ENCODE measurements at places on chromosomes 11 and 22.

DNA sequence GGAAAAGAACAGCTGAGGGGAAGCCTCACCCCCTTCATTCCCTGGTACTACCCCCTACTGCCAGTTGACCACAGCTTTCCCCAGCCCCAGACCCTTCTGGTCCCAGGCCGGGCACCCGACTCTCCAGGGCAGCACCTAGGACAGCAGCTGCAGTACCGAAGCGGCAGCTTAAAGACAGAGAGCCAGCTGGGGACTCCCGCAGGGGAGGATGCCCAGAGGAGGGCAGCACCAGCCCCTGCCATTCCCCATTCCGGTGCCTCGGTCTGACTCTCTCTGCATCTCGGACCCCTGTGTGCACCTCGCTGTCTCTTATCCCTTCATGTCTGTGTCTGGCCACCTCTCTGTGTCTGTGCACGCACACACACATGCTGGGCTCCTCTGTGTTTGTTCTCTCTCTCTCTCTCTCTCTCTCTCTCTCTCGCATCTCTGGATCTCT, 9.4 kb downstream of the IGSF9B start:
- DNase-seq: peak; percentile 37

GRCh38 chr11:75924966-75925784, 110.2 kb downstream of the UVRAG start:
- DNase-seq: no peak

- no peak for DNase-seq
Observed at GRCh38 chr11:4441515-4441914, 7.6 kb upstream of the OR52K2 start.

- no peak for DNase-seq
Observed at GRCh38 chr11:35804451-35805040, 139.3 kb upstream of the LDLRAD3 start.

DNA sequence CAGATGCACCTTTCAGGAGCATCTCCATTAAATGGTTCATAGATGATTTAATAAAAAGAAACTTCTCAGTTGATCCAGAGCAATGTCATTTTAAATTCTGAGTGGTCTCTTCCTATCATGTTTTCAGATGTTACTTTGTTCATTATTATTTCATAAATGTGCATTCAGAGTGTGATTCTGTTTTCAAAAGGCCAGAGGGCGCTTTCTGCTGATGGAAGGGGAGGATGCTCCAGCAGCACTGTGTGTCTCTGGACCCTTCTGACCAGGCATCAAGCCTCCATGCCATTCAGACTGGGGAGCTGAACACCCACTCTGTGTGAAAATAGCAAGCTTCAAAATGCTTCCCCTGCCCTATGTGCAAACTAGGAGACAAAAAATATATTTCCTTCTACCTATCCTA, 23.9 kb upstream of the CRTAM start:
- no peak for DNase-seq

GRCh38 chr11:117781627-117782026, 15.4 kb downstream of the DSCAML1 start:
- DNase-seq: no peak

GRCh38 chr22:42430528-42431125, 1.6 kb downstream of the NFAM1 start:
- no peak for DNase-seq

DNA sequence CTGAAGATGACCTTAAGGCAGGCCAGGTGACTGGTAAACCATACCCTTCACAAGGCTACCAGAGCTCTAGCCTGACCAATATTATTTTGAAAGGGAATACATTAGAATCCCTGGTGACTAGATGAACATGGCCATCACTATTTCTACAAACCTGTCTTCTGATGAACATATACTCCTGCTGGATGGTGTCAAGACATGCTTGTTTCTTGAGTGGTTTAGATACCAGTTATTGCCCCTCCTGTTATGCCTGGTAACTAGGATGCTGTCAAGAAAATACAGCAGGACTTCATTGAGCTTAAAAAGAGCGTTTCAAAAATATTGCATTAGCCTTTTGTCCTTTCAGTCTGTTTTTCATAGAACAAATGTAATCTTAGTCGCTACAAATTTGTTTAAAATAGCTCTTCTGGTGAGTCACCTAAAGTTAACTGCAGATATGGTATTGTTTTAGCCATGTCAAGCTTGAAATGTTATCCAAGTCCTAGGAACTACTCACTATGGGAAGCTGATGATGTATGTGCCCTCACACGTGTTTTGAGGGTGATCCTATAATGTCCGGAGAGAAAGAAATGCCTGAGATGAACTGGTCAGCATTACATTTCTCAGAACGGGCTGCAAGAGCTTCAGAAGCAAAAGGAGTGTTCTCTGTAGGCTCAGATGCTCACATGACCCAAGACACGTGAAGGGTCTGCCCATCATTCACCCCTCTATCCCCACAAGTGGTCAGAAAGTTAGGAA, 20.6 kb downstream of the ADM start:
- no peak for DNase-seq

GRCh38 chr11:45094958-45095690, 51.3 kb upstream of the PRDM11 start:
- no peak for DNase-seq

DNA sequence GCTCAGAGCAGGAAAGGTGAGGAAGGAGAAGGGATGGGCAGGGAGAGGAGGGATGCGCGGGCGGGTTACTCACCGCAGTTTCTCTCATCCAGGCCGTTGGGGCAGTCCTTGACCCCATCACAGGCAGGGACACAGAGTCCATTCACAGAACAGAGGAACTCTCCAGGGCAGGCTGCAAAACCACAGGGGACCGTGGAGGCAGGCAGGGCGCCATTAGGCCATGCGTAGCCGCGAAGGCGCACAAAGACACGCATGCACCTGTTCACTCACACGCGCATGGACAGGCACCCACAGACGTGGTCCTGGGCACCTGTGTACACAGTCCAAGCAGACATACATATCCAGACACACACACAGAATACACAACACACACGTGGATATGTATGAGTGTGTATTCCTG, 23.0 kb downstream of the KCTD17 start:
- DNase-seq: no peak

DNA sequence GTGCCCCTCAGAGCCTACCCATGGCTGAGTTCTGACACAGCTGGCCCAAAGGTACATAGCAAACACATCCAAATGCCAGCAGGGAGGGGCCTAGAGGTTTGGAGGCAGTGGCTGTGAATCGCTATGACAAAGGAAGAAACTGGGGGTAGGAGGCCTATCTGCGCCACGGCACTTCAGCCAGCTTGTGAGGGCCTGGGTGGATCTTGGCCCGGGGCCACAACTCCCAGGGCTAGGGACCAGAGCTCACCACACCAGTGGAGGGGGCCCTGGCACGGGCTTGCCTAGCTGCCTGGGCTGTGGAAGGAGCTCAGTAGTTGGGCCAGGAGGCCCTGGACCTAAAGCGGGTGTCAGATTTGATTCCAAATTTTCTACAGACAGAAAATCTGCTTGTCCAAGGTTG, 9.4 kb upstream of the NAP1L4 start:
- no peak for DNase-seq

DNA sequence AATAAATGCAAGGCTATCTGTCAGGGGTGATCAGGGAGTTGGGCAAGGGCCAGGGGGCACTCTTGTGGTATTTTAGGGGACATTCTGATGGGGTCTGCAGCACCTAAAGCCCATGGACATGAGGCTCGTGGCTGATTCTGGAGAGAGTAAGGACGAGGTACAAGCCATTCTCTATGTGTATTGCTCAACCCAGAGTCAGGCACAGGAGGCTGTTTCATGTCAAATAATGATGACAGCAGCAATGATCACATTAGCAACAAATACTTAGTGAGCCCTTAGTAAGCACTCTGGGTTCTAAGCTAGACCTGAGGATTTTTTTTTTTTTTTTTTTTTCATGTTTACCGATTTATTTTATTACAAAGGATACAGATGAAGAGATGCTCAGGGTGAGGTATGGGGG, 83.5 kb upstream of the THY1 start:
- DNase-seq: no peak

DNA sequence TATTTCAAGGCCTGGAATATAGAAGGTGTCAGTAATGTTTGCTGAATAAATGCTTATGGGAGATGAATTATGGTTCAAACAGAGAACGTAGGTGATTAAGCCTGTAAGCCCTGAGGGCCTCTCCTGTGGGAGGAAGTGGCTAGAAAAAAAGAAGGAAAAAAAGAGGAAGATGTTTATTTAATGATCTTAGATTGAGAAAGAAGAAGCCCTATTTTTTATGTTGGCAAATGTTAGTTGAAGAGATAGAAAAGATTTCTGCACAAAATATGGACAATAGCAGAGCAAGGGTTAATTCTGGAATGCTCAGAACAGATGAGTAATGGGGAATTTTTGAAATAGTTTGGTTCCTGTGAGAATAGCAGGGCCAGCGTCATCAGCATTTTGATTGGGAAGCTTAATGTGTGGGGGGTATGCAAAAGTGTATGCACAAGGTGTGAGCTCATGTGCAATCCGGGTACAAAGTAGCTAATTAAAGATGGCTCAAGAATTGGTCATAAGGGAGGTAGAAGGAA, 95.7 kb downstream of the TEAD1 start:
- DNase-seq: no peak

- no peak for DNase-seq
Observed at GRCh38 chr11:48004456-48004855, 24.1 kb downstream of the PTPRJ start.

GRCh38 chr11:120316880-120317688, 8.0 kb upstream of the TLCD5 start:
- no peak for DNase-seq

DNA sequence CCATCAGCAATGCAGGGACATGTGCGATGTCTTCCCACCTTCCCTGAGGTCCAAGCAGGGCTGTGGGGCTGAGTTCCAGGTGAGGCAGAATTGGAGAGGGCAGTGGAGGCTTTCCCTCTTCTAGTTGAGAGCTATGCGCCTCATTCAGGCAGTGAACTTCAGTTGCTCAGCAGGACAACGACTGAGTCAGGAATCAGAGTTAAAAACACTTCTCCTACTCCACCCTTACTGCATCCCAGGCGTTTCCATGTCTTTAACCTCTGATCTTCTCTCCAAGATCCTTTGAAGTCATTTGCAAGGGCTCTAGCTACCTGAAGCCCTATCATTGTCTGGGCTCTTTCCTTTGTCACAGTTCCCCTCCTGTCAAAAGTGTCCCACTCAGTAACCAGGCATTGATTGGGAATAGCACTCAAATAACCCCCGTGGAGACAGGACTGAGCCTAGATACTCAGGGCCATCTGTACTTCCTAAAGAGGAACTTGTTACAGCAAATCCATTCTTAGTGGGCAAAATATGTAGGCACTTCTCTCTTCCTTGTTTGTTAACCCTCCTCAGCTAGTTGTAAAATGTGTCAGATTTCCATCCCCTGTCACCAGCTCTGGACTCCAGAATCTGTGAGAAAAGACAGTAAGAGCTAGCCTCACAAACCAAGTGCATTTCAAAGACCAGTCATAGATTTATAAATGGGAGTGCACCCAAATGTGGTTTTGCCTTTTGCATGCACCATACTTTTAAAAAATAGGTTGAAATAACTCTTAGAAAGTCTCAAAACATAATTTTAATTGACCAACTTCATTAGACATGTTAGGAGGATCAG, 72.5 kb upstream of the MYO18B start:
- DNase-seq: no peak

GRCh38 chr11:35681163-35681767, 18.7 kb downstream of the TRIM44 start:
- no peak for DNase-seq

DNA sequence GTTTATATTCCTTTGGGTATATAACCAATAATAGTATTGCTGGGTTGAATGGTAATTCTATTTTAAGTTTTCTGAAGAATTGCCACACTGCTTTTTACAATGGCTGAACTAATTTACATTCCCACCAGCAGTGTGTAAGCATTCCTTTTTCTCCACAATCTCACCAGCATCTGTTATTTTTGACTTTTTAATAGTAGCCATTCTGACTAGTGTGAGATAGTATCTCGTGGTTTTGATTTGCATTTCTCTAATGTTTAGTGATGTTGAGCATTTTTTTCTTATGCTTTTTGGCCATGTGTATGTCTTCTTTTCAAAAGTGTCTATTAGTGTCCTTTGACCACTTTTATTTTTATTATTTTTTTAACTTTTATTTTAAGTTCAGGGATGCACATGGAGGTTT, 275.3 kb downstream of the METTL15 start:
- DNase-seq: no peak

- no peak for DNase-seq
Observed at GRCh38 chr22:30267382-30268302, 991 bp upstream of the OSM start.

DNA sequence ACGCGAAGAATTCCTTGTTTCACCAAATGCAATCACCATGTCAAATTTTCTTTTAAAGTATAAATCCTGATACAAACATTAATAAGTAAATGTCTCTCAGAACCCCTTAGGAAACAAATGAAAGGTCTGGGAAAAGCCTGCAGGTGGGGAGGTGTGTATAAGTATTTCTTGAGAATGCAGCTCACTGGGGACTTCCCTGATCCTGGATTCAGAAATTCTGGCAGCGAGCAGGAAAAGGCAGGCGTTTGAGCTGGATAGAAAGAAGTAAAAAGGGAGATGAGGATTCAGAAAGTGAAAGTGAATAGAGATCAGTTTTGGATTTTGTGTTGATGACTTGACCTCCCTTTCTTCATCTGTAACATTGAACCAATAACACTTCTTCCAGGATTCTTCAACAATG, 68.3 kb upstream of the CTSC start:
- DNase-seq: no peak

DNA sequence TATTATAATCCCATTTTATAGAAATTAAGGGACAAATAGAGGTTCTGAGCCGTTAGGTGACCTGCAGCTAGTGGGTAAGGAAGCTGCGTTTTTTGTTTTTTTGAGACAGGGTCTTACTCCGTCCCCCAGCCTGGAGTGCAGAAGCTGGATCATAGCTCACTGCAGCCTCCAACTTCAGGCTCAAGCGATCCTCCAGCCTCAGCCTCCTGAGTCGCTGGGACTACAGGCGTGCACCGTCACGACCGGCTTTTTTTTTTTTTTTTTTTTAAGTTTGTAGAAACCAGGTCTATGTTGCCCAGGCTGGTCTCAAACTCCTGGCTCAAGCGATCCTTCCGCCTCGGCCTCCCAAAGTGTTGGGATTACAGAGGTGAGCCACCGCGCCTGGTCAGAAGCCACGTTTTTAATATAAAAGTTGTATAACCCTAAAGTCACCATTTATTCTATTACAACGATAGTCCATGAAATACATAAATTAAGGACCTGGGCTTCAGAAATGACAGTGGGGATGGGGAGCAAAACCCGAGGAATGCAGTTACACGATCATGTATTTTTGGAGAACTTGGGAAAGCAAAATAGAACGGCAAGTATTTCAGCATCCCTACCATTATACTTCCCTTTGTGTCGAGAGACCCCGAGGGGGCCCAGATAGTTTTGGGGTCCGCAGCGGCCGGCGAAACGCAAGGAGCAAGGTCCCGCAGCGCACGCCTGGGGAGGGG, 638 bp downstream of the SAAL1 start:
- no peak for DNase-seq

GRCh38 chr22:42910221-42910942, 53.3 kb upstream of the ARFGAP3 start:
- DNase-seq: no peak

DNA sequence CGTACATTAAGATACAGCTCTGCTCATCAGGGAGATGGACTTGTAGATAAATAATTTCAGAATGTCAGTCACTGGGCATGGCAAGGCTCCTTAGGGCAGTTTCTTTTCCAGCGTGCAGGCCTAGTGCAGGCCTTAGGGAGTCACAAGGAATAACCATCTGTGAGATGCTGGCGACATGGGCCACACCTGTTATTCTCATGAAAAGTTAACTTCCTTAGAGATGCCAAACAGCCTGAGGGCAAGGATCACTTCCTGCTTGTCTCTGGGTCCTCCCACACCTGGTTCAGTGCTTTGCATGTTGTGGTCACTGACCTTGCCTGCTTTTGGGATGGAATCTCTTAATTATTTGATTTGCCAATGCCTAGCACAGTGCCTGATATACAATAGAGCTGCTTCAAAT, 70.6 kb downstream of the ST3GAL4 start:
- DNase-seq: no peak

Data from NAMALWA (cell line).